Vagina (tissue), 2 donors: ENCODE measurements at places on chromosomes 1 and 21. TPM values are rescaled to one million over a fixed set of nuclear protein-coding genes. Genes with fewer than 3 reads are reported as not detected.
A peak's percentile ranks its signal among the peaks of the same experiment; 100 is the strongest.

The STXBP3 gene
- 167 TPM for total RNA-seq

The SKI gene
- total RNA-seq, result 53.8 TPM

The ABCB10 gene
- 12.5 TPM for total RNA-seq

The OR2M3 gene
- total RNA-seq, result not detected

The HAX1 gene
- total RNA-seq, result 80.3 TPM

The GJC2 gene
- total RNA-seq, result 4.4 TPM

The SLC44A5 gene
- 1.2 TPM for total RNA-seq

The OPTC gene
- total RNA-seq, result not detected

The PTGFRN gene
- 52.8 TPM for total RNA-seq

The KIRREL1 gene
- total RNA-seq, result 34.9 TPM

The PODN gene
- total RNA-seq, result 207 TPM

The TMEM39B gene
- 8.3 TPM for total RNA-seq

The RPTN gene
- total RNA-seq, result 0.25 TPM

GRCh38 chr1:8883491-8883890, 5.0 kb upstream of the ENO1 start:
- peaks cover 14% of the 10 kb centered on the region for H3K4me1 ChIP-seq
- no peak overlapping the region for H3K4me3 ChIP-seq
- H3K27me3 ChIP-seq, result no peaks in the 10 kb centered on the region
- no peak for DNase-seq
- H3K36me3 ChIP-seq, result no peaks in the 10 kb centered on the region

DNA sequence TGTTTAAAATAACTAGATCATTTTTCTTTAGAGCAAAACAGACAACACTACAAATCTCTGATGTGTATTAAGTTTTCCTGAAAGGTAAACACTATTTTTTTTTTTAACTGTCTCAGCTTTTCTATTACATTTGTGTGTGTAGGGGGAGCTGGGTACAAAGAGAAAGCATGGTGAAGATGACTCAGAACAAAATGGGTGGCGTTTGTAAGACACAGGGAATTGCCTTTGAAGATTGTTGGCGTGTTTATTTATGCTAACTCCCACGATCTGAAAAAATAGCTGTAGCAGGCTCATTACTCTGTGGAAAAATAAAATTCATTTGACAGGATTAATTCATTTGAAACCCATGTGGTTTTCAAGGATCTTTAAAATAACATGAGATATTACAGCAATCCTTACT, 285.1 kb downstream of the RYR2 start:
- no peak overlapping the region for H3K4me3 ChIP-seq
- DNase-seq, result no peak
- no peak overlapping the region for H3K27ac ChIP-seq
- H3K4me1 ChIP-seq, result no peaks in the 10 kb centered on the region

- no peaks in the 10 kb centered on the region for H3K27me3 ChIP-seq
- no peaks in the 10 kb centered on the region for H3K36me3 ChIP-seq
- H3K4me1 ChIP-seq, result peaks cover 94% of the 10 kb centered on the region
- peak overlapping the region; percentile 88 for H3K27ac ChIP-seq
- no peak for DNase-seq
Observed at GRCh38 chr1:164587617-164588501, 28.9 kb downstream of the PBX1 start.

GRCh38 chr1:178500936-178501554, 4.3 kb upstream of the CLEC20A start:
- no peaks in the 10 kb centered on the region for H3K27me3 ChIP-seq
- no peak overlapping the region for H3K4me3 ChIP-seq
- H3K36me3 ChIP-seq, result no peaks in the 10 kb centered on the region
- DNase-seq, result no peak
- H3K27ac ChIP-seq, result no peak overlapping the region
- H3K4me1 ChIP-seq, result no peaks in the 10 kb centered on the region

DNA sequence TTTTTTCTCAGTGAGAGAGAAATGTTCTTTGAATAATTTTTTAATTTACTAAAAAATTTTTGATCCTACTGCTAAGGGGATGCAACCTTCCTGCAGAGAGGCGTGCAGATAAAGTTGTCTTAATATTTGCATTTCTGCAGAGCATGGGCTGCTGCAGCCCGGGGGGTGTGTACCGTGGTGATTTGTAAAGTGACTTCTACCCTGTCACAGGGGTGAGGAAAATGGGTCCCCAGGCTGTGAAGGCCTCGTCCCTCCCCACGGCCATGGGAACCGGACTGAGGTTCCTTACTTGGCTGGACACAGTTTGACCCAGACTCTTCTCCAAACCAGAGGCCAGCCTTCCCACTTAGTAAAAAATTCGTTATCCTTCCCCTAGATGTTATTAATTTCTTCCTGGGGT, 9.5 kb upstream of the C1orf174 start:
- H3K27me3 ChIP-seq, result no peaks in the 10 kb centered on the region
- H3K27ac ChIP-seq, result no peak overlapping the region
- no peak for DNase-seq

GRCh38 chr1:86522240-86522639, 24.6 kb upstream of the CLCA4 start:
- no peak overlapping the region for H3K27ac ChIP-seq
- H3K36me3 ChIP-seq, result no peaks in the 10 kb centered on the region
- no peak for DNase-seq
- no peaks in the 10 kb centered on the region for H3K27me3 ChIP-seq
- no peaks in the 10 kb centered on the region for H3K4me1 ChIP-seq
- H3K4me3 ChIP-seq, result no peak overlapping the region

DNA sequence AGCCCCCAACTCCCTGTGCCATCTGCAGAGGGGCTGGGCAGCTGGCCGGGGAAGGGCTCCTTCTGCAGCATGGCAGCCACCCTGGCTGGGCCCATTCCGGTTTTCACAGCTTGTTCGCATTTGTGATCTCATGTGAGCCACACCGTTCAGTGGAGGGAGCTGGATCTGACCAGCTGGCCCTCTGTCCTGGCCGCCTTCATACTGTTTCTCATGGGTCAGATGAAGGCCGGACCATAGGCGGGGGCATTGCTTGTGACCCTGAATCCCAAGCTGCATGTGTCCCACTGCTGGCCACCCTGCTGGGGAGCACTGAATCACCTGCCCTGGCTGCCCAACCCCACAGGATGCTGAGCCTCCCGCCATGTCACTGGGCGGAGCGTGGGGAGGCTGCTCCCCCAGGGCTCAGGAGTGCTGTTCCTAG, 36.4 kb upstream of the PRSS38 start:
- H3K36me3 ChIP-seq, result peaks cover 20% of the 10 kb centered on the region
- no peak overlapping the region for H3K4me3 ChIP-seq
- peaks cover 4% of the 10 kb centered on the region for H3K4me1 ChIP-seq
- no peak overlapping the region for H3K27ac ChIP-seq
- DNase-seq, result no peak
- H3K27me3 ChIP-seq, result no peaks in the 10 kb centered on the region

GRCh38 chr21:42565886-42566523, 52.4 kb downstream of the SLC37A1 start:
- no peak overlapping the region for H3K27ac ChIP-seq
- DNase-seq, result no peak

- H3K27me3 ChIP-seq, result no peaks in the 10 kb centered on the region
- no peaks in the 10 kb centered on the region for H3K36me3 ChIP-seq
Observed at GRCh38 chr1:182374101-182374834, 17.3 kb downstream of the GLUL start.

DNA sequence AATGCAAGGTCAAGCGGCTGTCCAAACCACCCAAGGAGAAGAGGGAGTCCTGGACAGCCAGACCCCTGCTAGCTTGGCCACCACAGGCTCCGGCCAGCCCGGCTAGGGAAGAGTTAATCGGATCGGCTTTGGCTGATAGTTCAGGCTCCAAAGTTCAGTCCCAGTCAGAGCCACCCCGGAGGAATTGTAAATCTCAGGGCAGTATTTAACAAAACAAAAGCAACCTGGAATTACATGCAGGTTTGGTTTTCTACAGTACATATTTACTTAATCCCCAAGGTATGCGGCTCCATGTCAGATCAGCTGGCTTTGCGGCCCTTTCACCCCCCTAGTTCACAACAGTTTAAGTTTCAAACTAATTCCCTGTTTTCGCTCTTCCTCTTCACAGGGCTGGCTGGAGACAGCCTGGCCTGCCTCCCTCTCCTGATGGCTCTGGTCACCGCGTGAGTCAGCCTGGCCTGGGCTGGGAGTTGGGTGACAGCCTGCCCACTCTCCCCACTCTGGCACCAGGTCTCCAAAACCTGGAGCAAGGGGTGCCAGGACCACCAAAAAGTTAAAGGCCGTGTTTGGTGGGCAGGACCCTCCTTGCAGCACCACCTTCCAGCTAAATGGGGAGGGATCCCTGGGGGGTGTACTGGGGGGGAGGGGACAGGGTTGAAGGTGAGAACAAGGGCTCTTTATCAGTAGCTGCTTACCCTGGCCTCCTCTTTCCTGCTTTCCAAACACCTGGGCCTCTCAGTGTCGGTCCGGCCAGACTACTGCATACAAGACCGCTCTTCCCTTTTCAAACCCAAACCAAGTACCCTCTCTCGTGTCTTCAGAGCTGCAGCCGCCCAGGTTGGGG, 1.9 kb downstream of the DHRS3 start:
- peaks cover 48% of the 10 kb centered on the region for H3K4me1 ChIP-seq
- H3K36me3 ChIP-seq, result no peaks in the 10 kb centered on the region
- peak overlapping the region; percentile 90 for H3K4me3 ChIP-seq
- H3K27ac ChIP-seq, result peak overlapping the region; percentile 95
- no peaks in the 10 kb centered on the region for H3K27me3 ChIP-seq
- DNase-seq, result no peak

DNA sequence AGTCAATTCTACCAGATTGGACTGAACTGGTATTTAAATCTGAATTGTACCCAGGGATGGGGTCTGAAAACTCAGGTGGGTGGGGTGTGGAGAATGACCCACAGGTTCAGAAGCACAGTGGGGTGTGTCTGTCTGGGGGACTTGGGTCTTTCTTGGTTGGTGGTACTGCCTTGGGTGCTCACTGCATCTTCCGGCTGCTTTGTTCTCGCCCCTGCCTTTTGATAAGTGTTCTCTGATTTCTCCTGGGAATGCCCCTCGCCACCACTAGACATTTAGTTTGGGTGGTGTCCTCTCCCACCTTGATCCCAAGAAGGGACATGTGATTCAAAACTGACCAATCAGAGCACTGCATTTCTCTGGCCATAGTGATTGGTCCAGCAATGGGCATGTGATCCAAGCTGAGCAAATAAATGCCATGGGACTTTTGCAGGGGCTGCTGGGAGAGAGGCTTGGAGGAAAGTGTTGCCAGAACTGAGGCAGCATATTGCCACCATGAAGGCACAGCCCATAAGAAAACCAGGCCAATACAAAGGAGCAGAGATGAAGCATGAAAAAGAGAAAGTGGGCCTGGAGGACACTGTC, 270.5 kb downstream of the NPHP4 start:
- no peak overlapping the region for H3K4me3 ChIP-seq
- no peaks in the 10 kb centered on the region for H3K36me3 ChIP-seq
- no peaks in the 10 kb centered on the region for H3K4me1 ChIP-seq
- H3K27ac ChIP-seq, result no peak overlapping the region
- DNase-seq, result no peak

GRCh38 chr1:52294580-52294979, 71.4 kb downstream of the CC2D1B start:
- H3K4me1 ChIP-seq, result no peaks in the 10 kb centered on the region
- H3K27ac ChIP-seq, result no peak overlapping the region

DNA sequence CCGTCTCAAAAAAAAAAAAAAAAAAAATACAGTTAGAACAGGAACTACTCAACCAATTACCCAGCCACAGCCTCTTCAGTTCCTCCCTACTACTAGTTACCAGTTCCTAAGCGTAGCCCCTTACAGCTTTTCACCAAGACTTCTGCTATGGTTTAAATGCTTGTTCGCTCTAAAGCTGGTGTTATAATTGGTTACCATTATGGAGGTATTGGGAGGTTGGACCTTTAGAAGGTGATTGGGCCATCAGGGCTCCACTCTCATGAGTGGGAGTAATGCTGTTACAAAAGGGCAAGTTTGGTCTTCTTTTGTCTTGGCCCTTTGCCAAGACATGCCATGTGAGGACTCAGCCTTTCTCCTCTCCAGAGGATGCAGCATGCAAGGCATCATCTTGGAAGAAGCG, 3.0 kb upstream of the SMPDL3B start:
- H3K27ac ChIP-seq, result no peak overlapping the region
- no peak overlapping the region for H3K4me3 ChIP-seq
- peaks cover 7% of the 10 kb centered on the region for H3K4me1 ChIP-seq
- H3K36me3 ChIP-seq, result no peaks in the 10 kb centered on the region
- H3K27me3 ChIP-seq, result no peaks in the 10 kb centered on the region
- DNase-seq, result no peak

- H3K27me3 ChIP-seq, result no peaks in the 10 kb centered on the region
- no peak overlapping the region for H3K4me3 ChIP-seq
- H3K4me1 ChIP-seq, result peaks cover 69% of the 10 kb centered on the region
- DNase-seq, result no peak
- H3K36me3 ChIP-seq, result peaks cover 4% of the 10 kb centered on the region
Observed at GRCh38 chr1:91827087-91827458, 58.9 kb downstream of the TGFBR3 start.
